ENCODE measurements at places on chromosomes 2 and 18. TPM values are rescaled to one million over a fixed set of nuclear protein-coding genes. Genes with fewer than 3 reads are reported as not detected.

DNA sequence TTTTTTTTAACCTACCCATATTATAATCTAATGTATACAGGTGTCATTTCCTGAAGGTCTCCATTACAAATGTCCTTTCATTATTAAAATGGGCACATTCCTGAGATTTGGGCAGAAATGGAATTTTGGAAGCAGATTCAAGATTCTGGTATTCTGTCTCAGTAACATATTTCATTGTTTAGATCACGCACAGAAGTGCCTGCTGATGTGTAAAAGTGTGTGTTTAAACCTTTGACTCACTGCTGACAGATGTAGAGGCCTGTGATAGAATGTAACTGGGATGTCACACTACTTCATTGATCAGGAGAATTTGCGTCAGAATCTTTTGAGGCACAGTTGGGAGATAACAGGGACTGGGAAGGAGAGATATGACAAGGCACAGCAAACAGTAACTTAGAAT, 276.8 kb upstream of the EPAS1 start:
- DNase-seq = no peak

Gene RAB11FIP5
- 1.1 TPM for total RNA-seq

GRCh38 chr18:26293982-26294381, 67.7 kb downstream of the TAF4B start:
- no peak for DNase-seq

Gene ORMDL1
- 76.7 TPM for total RNA-seq

GRCh38 chr18:5962362-5962761, 67.0 kb upstream of the TMEM200C start:
- DNase-seq = no peak

DNA sequence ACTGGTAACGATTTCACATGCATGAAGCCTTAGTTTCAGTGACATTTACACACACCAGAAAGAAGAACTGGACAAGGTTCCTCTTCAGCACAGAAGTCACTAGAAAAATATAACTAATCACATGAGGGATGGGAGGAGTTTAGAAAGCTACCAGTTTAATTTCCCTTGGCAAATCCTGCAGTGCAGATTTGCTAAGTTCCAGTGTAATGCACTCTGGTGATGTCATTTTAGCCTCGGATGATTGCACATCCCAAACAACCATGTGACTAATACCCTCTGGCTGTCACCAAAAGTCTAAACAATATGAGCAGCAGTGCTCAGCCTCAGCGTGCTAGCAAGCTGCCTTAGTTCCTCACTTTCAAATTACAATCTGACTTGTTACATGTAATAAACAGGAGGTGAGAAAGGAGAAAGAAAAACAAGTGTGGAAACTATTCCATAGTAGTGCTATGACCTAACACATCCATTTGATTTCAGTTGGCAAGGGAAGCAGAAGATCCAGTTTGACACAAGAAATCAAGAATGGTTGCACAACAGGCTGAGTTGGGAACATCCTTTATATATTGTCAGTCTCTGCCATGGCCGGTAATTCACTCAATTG, 35.3 kb upstream of the PPP1CB start:
- DNase-seq = no peak

GRCh38 chr2:234686088-234686890, 189.4 kb upstream of the ARL4C start:
- no peak for DNase-seq

Gene ACADL
- not detected for total RNA-seq

- DNase-seq = no peak
Measured at GRCh38 chr2:47833516-47833968, 50.6 kb downstream of the MSH6 start.

DNA sequence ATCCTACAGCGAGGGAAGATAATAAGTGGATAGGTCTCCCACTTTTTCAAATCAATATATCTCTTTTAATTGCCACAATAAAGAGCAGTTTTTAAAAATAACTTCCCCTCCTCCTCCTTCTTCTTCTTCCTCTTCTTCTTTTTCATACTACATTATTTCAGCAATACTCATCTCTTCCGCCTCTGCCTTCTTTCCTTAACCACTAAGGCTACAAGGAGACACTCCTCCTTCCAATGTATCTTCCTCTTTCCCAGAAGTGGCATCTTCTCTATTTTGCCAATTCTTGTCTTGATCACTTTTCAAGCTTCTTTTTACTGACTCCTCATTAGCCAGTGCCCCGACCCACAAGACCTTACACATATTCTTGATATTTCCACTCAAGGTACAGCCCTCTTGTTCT, 546.6 kb upstream of the CHAC2 start:
- no peak for DNase-seq

Gene IL36G
- not detected for total RNA-seq

- DNase-seq = no peak
Measured at GRCh38 chr2:102397209-102397608, 25.8 kb upstream of the IL18RAP start.

- DNase-seq = no peak
Measured at GRCh38 chr18:26039203-26039602, 51.2 kb downstream of the SS18 start.

- no peak for DNase-seq
Measured at GRCh38 chr18:40249390-40250080, 1705.5 kb upstream of the PIK3C3 start.

Gene NMUR1
- 3.6 TPM for total RNA-seq

DNA sequence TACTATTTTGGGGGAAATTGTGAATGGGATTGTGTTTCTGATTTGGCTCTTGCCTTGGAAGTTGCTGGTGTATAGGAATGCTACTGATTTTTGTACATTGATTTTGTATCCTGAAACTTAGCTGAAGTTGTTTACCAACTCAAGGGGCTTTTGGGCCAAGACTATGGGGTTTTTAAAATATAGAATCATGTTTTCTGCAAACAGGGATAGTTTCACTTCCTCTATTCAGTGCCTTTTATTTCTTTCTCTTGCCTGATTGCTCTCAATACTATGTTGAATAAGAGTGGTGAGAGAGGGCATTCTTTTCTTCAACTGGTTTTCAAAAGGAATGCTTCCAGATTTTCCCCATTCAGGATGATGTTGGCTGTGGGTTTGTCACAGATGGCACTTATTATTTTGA, 1383.8 kb upstream of the ACVR2A start:
- DNase-seq = no peak

Gene PJVK
- total RNA-seq = 1.9 TPM

All from activated CD8-positive, alpha-beta memory T cell treated with anti-CD3 and anti-CD28 coated beads, Interleukin-2, amount 10 ng/mL, durations not matched to agents 7 days and 5 days (primary cell).